ENCODE measurements at places on chromosomes 5 and 9. TPM values are rescaled to one million over a fixed set of nuclear protein-coding genes. Genes with fewer than 3 reads are reported as not detected.

GRCh38 chr9:125911861-125912644 is 164.9 kb downstream of the PBX3 start:
- ATAC-seq, result no peak

- ATAC-seq, result no peak
Measured at GRCh38 chr9:94720846-94721549, 5.5 kb upstream of the AOPEP start.

- ATAC-seq, result no peak
Measured at GRCh38 chr5:88248743-88249540, 19.7 kb downstream of the TMEM161B start.

DNA sequence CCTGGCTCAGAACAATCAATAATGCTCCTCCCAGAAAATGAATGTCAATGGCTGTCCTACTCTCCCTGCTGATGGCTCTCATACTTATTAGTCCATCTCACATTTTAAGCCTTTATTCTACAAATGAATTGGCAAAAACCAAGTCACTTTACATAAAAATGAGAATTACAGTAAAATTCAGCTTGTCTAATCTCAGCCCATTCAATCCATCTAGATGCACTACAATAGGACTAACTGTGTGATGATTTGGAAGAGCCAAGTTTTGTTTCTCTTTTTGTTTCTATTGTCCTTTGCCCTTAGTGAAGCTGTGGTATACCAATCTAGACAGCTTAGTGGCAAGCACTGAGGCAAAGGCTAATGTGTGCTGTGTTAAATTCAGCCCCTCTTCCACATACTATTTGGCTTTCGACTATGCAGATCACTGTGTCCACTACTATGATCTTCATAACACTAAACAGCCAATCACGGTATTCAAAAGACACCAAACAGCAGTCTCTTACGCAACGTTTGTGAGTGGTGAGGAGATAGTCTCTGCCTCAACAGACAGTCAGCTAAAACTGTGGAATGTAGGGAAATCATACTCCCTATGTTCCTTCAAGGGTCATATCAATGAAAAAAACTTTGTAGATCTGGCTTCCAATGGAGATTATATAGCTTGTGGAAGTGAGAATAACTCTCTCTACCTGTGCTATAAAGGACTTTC is 140.8 kb upstream of the ZNF462 start:
- no peak for ATAC-seq

Gene NIPSNAP3A
- 23.5 TPM for total RNA-seq

Gene GIN1
- 6.1 TPM for total RNA-seq

Gene LECT2
- total RNA-seq, result not detected

Gene ZNF169
- total RNA-seq, result 4.2 TPM
